Activated CD4-positive, alpha-beta T cell treated with anti-CD3 and anti-CD28 coated beads for 36 hours (primary cell): ENCODE measurements at places on chromosomes 4 and X. TPM values are rescaled to one million over a fixed set of nuclear protein-coding genes. Genes with fewer than 3 reads are reported as not detected.

GRCh38 chrX:10474510-10474909, 145.9 kb downstream of the MID1 start:
- no peak for DNase-seq
- H3K27me3 ChIP-seq = no peaks in the 10 kb centered on the region
- no peak overlapping the region for H3K27ac ChIP-seq
- no peak overlapping the region for H3K4me3 ChIP-seq
- no peaks in the 10 kb centered on the region for H3K36me3 ChIP-seq

- no peaks in the 10 kb centered on the region for H3K36me3 ChIP-seq
- H3K27me3 ChIP-seq = peaks cover 25% of the 10 kb centered on the region
- no peak for DNase-seq
- H3K4me1 ChIP-seq = no peaks in the 10 kb centered on the region
Measured at GRCh38 chr4:53720776-53721175, 129.5 kb upstream of the LNX1 start.

DNA sequence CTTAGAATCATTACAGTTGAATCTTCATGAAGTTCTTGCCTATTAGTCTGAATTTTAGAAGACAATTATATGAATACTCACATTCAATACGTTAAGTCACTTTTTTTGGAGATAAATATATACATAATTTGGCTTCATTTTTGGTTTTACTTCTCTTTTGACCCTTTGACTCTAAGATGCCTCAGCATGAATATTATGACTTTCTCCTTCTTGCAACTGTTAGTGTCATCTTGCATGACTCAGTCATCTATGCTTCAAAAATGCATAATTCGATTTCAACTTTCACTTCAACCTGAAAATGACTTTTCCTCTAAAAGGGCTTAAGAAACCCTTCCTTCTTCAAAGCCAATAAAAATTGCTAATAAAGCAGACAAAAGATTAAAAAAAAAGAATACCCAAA, 1427.5 kb downstream of the ADGRL3 start:
- no peak overlapping the region for H3K27ac ChIP-seq
- H3K27me3 ChIP-seq = no peaks in the 10 kb centered on the region
- no peaks in the 10 kb centered on the region for H3K4me1 ChIP-seq
- H3K36me3 ChIP-seq = no peaks in the 10 kb centered on the region

DNA sequence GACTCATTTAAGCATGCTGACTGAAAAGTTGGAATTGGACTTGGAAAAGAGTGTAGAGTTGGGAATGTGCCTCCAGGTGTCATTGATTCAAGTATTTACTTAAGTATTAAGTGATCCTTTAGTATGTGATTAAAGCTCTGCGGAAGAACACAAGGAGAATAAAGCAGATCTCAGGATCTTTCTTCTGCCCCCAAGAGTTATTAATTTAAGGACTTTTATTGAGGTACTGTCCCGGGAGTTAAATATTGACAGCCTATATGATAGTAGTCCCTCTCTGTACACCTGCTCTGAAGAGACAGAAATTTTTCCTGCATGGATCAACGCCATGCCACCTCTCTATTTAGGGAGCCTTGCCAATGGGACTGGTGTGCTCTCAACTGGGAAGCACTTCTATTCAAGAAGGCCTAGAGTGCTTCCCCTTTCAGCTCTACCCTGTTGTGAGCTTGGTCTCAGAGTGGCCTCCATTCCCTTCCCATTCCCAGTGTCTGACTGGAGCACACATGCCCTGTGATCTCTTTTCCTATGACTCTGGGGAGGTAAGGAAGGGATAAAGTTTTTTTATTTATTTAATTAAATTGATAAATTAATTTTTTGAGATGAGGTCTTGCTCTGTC, 75.9 kb downstream of the SHISA3 start:
- no peaks in the 10 kb centered on the region for H3K4me1 ChIP-seq
- H3K36me3 ChIP-seq = peaks cover 14% of the 10 kb centered on the region
- no peaks in the 10 kb centered on the region for H3K27me3 ChIP-seq
- no peak for DNase-seq

GRCh38 chr4:80207172-80207583, 9.9 kb downstream of the PRDM8 start:
- H3K27me3 ChIP-seq = peaks cover 14% of the 10 kb centered on the region
- no peak overlapping the region for H3K27ac ChIP-seq
- H3K4me3 ChIP-seq = no peak overlapping the region
- no peaks in the 10 kb centered on the region for H3K36me3 ChIP-seq
- no peak for DNase-seq

DNA sequence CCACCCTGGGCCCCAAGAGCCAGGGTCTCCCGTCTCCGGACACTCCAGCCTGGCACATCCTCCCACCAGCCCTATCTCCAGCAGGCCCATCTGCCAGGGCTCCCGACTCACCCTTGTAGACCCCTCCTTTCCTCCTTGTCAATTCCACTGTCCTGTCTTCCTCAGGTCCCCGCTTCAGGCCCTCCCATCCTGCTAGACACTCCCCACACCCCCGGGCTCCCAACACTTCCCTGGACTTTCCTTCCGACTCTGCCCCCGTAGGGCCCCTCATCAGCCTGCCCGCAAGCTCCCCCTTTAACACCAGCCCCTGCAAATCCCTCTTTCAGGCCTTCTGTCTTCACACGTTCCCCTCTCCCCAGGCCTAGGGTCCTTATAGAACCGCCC, 1.1 kb downstream of the PRAF2 start:
- peak overlapping the region; percentile 78 for H3K4me3 ChIP-seq
- peaks cover 7% of the 10 kb centered on the region for H3K36me3 ChIP-seq
- H3K27ac ChIP-seq = peak overlapping the region; percentile 55
- H3K4me1 ChIP-seq = peaks cover 14% of the 10 kb centered on the region

DNA sequence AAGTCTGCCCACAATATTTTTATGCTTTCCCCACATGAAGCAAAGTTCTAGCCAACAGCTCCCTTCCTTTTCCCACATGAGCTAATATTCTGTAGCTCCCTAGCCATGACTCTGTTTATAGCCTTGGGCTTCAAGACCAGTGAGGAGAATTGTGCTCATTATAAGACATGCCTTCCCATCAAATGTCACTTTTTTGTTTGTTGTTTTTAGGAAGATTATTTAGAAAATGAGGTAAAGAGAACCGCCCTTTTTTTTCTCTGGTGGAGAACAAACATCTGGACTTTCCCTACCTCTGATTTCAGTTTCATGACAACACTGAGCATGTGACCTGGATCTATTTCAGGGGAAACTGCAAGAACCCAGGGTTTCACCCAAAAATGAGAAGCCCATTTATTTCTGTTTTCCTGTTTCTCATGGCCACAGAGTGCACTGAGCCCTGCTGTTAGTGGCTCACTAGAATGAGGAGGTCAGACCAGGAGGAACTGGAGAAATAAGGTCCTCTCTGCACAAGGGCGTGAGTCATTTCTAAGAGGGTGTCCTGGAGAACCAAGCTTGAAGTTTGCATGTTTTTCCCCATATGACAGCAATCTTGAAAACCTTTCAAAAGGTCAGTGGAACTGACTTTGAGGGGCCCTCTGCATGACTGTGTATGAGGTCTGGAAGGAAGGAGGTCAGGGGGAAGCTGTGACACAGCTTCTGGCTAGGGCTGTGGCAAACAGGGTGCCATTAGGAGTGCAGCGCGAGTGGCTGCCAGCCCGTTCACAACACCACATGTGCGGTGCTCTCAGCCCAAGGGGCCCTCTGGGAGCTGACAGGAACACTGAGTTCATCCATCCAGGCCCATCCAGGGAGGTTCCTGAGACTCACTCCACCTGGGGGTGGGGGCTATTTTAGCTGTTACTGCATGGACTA, 55.2 kb downstream of the CHST7 start:
- no peaks in the 10 kb centered on the region for H3K27me3 ChIP-seq
- H3K4me1 ChIP-seq = peaks cover 37% of the 10 kb centered on the region
- H3K4me3 ChIP-seq = no peak overlapping the region
- DNase-seq = peak; percentile 37
- peaks cover 41% of the 10 kb centered on the region for H3K36me3 ChIP-seq
- H3K27ac ChIP-seq = peak overlapping the region; percentile 40

DNA sequence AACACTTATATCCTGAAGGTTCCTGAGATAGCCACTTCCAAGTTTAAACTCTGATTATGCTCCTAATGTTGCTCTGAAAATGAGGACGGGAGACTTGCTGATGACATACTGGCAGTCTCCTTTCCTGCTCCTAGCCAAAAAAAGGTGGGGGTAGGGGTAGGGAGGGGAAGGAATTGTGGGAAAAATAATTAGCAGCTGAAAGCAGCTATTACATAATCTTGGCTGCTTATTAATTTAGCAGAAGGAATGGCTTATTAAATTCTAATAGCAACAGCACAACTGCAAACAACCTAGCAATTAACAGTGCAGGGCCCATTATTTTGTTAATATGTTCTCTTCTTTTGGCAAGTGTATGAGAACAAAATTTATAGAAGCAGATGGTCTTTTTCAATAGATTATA, 2.0 kb upstream of the AP1S2 start:
- peaks cover 14% of the 10 kb centered on the region for H3K4me1 ChIP-seq
- peaks cover under 1% of the 10 kb centered on the region for H3K36me3 ChIP-seq
- no peak overlapping the region for H3K27ac ChIP-seq
- no peak overlapping the region for H3K4me3 ChIP-seq

DNA sequence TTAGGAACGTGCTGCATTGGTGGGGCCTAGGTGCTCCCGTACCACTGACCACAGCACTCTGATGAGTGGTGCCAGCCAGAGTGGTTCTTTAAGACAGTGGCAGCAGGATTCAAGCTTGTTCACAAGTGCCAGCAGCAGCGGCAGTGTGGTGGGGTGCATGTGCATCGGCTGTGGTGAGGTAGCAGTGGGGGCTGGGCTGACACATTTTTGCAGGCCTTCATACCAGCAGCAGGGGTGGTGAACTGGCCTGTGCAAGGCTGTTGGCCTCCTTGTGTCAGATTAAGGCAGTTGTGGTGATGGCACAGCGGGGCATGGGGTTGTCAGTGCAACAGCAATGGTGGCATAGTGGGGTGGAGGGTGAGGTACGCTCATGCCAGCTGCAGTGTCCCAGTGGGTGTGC, 131.4 kb downstream of the PABPC4L start:
- no peak overlapping the region for H3K4me3 ChIP-seq
- H3K27me3 ChIP-seq = no peaks in the 10 kb centered on the region
- H3K36me3 ChIP-seq = no peaks in the 10 kb centered on the region
- no peak overlapping the region for H3K27ac ChIP-seq

- no peak overlapping the region for H3K4me3 ChIP-seq
- H3K27ac ChIP-seq = no peak overlapping the region
- H3K36me3 ChIP-seq = no peaks in the 10 kb centered on the region
- no peaks in the 10 kb centered on the region for H3K27me3 ChIP-seq
Measured at GRCh38 chr4:152500800-152501434, 35.0 kb downstream of the FBXW7 start.

GRCh38 chr4:25913056-25913850, 767 bp upstream of the SMIM20 start:
- DNase-seq = peak; percentile 41
- H3K4me1 ChIP-seq = peaks cover 22% of the 10 kb centered on the region
- no peaks in the 10 kb centered on the region for H3K27me3 ChIP-seq
- H3K36me3 ChIP-seq = peaks cover 7% of the 10 kb centered on the region
- H3K27ac ChIP-seq = peak overlapping the region; percentile 84

GRCh38 chr4:158080354-158080753, 92.5 kb downstream of the GASK1B start:
- DNase-seq = no peak
- H3K27ac ChIP-seq = no peak overlapping the region

- no peaks in the 10 kb centered on the region for H3K36me3 ChIP-seq
- no peak overlapping the region for H3K27ac ChIP-seq
- H3K4me3 ChIP-seq = no peak overlapping the region
- H3K4me1 ChIP-seq = peaks cover 3% of the 10 kb centered on the region
- no peak for DNase-seq
Measured at GRCh38 chrX:47507153-47507867, 24.3 kb upstream of the ZNF41 start.

- no peak overlapping the region for H3K27ac ChIP-seq
- no peak overlapping the region for H3K4me3 ChIP-seq
- H3K4me1 ChIP-seq = no peaks in the 10 kb centered on the region
- no peaks in the 10 kb centered on the region for H3K36me3 ChIP-seq
- no peaks in the 10 kb centered on the region for H3K27me3 ChIP-seq
- no peak for DNase-seq
Measured at GRCh38 chr4:81146466-81146865, 68.6 kb downstream of the PRKG2 start.

DNA sequence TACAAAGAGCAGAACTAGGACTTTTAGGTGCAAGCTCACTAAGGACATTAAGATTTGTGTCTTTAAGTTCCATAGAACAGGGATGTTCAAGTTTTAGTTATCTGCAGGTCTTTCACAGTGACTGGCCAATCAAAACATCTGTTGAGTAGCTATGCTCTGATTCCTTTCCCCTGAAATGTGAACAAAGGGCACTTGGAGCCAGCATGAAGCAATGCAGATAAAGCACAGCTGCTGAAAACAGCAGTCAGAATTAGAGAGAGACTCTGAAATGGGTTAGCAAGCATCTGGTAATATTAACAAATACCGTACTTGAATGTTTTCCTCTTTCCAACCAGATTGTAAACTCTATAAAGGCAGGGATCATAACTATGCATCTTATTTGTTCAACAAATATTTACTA, 276.9 kb downstream of the RAB28 start:
- H3K4me1 ChIP-seq = no peaks in the 10 kb centered on the region
- DNase-seq = no peak
- H3K27ac ChIP-seq = no peak overlapping the region
- H3K4me3 ChIP-seq = no peak overlapping the region
- H3K27me3 ChIP-seq = no peaks in the 10 kb centered on the region

- H3K4me3 ChIP-seq = no peak overlapping the region
- H3K36me3 ChIP-seq = no peaks in the 10 kb centered on the region
- DNase-seq = no peak
- no peak overlapping the region for H3K27ac ChIP-seq
- H3K27me3 ChIP-seq = peaks cover 3% of the 10 kb centered on the region
- H3K4me1 ChIP-seq = no peaks in the 10 kb centered on the region
Measured at GRCh38 chrX:68660746-68661145, 13.3 kb downstream of the STARD8 start.

DNA sequence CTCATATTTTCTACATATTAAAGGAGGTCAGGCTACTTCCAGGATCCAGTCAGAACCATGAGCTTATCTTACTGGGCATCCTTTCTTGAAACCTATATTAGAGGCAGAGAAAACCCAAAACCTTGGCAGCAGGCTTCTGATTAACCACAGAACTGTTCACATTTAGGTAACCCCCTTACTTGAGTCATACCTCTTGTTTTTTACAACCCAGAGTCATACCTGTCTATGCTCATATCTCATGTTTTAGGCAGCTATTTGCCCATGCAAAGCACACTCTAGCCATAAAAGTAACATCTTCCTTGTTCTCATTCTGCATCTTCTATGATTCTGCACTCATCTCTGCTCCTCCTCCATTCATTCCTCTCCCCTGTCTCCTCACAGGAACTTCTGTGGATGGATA, 138.0 kb upstream of the SMIM31 start:
- H3K4me1 ChIP-seq = no peaks in the 10 kb centered on the region
- peaks cover under 1% of the 10 kb centered on the region for H3K27me3 ChIP-seq
- DNase-seq = no peak
- no peaks in the 10 kb centered on the region for H3K36me3 ChIP-seq
- H3K4me3 ChIP-seq = no peak overlapping the region

GRCh38 chr4:14294611-14295010, 667.1 kb upstream of the BOD1L1 start:
- no peaks in the 10 kb centered on the region for H3K36me3 ChIP-seq
- no peaks in the 10 kb centered on the region for H3K4me1 ChIP-seq
- H3K27ac ChIP-seq = no peak overlapping the region
- no peak for DNase-seq
- no peak overlapping the region for H3K4me3 ChIP-seq

The RELL1 gene
- total RNA-seq = 9.5 TPM

The LUZP4 gene
- total RNA-seq = not detected

The ANXA5 gene
- 105 TPM for total RNA-seq

The TLR7 gene
- 0.04 TPM for total RNA-seq

The ZDHHC9 gene
- 12.5 TPM for total RNA-seq

The CXCL1 gene
- total RNA-seq = not detected

The MAGEE2 gene
- total RNA-seq = not detected

The HOPX gene
- total RNA-seq = 83.9 TPM

The UNC5C gene
- not detected for total RNA-seq

The DCLK2 gene
- not detected for total RNA-seq

The HTN1 gene
- not detected for total RNA-seq
